ENCODE measurements at places on chromosomes 11 and 22. TPM values are rescaled to one million over a fixed set of nuclear protein-coding genes. Genes with fewer than 3 reads are reported as not detected.
A peak's percentile ranks its signal among the peaks of the same experiment; 100 is the strongest.

DNA sequence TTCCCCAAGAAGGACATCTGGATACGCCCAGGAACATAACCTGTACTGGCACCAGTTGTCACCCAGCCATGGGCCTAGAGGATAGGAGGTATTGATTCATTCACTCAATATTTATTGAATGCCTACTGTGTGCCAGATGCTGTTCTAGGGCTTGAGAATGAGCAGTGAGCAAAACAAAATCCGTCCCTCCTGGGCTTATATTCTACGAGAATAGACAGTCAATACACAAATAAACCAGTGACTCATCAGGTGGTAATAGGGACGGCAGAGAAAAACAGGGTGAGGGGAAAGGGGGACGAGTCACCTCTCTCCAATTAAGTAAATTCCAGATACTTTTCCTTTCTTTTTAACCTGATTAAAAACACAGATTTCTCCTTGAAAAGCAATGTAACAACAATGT, 103.5 kb downstream of the MICAL2 start:
- no peak for DNase-seq

- DNase-seq = no peak
Measured at GRCh38 chr11:88886796-88887195, 179.0 kb downstream of the GRM5 start.

The VPREB3 gene
- polyA plus RNA-seq = 42.2 TPM

DNA sequence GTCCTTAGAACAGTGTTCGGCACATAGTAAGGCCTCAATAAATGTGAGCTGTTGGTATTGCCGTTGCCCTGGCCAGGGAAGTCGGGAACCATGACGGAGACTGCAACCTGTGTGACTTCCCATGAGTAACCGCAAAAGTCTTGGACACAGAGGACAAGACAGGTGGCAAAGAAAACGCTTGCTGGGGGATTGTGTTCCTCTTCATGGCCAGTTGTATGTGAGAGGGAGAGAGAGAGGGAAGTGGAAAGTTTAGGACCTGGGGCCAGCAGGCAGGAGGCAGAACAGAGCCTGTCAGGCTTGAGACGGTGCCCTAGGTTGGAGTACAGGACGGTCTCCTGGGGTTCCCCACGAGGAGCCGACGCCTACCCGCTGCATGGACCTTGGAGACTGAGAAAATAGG, 90.2 kb downstream of the CEP164 start:
- no peak for DNase-seq

GRCh38 chr11:125772834-125773505, 5.7 kb downstream of the PATE2 start:
- no peak for DNase-seq

GRCh38 chr11:128407962-128408361, 179.4 kb downstream of the ETS1 start:
- DNase-seq = no peak

The KRTAP5-8 gene
- polyA plus RNA-seq = not detected

- DNase-seq = peak; percentile 50
Measured at GRCh38 chr11:126561327-126561893, 205.9 kb downstream of the ST3GAL4 start.

DNA sequence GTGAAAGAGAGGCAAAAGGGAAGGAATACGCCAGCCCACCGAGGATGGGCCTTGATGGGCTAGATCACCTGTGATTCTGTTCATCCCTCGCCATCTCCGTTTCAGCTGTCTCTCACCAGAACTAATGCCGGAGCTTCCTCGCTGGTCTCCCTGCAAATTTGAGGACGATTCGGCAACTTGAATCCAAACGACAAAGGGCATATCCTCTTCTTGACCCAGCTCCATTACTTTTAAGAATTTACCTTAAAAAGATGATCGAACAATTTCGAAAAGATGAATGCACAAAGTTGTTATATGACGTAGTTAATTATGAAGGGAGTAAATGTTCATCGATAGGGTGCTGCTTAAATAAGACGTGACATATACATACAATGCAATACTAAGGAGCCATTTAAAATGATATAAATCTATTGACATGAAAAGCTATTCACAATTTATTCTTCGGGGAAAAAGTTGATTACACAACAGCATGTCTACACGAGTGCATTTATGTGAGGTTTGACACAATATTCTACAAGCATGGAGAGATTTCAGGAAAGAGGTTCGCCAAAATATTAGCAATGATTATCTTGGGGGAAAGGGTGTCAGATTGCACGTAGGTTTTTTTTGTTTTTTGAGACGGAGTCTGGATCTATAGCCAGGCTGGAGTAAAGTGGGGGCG, 937 bp upstream of the FAM168A start:
- no peak for DNase-seq

The AQP11 gene
- 2.6 TPM for polyA plus RNA-seq

The NPTXR gene
- polyA plus RNA-seq = 3.4 TPM

- DNase-seq = no peak
Measured at GRCh38 chr11:57596266-57596885, 1.1 kb upstream of the SERPING1 start.
